ENCODE measurements at places on chromosomes 3 and 15. TPM values are rescaled to one million over a fixed set of nuclear protein-coding genes. Genes with fewer than 3 reads are reported as not detected.

GRCh38 chr3:148914936-148915690, 50.0 kb downstream of the CPA3 start:
- peak; percentile 20 for DNase-seq

Gene SLC2A2
- polyA plus RNA-seq = not detected

DNA sequence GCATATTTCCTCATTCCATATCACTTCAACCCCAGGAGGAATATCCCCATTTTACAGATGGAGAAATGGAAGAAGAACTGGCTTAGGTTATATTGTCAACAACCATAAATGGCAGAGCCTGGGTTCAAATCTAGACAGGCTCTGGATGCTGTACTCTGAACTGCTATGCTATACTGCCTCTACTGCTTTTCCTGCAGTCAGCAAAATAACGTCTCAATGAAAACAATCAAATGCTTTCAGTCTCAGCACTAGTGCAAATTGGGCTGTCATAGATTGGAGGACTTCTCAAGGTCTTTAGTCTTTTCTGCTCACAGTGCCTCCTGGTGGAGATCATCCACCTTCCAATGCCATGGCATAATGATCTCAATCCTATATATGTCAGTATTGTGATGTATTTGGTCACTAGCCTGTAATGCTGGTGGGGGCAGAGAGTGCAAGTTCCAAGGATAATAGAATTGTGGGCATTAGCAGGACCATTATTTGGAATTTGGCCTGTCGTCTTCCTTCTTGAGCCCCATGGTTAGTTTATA, 285.0 kb downstream of the CLSTN2 start:
- no peak for DNase-seq

Gene HACD3
- polyA plus RNA-seq = 1.1 TPM

Gene GOLGA8R
- 0.21 TPM for polyA plus RNA-seq

- no peak for DNase-seq
Measured at GRCh38 chr15:100461049-100461448, 67.7 kb downstream of the CERS3 start.

DNA sequence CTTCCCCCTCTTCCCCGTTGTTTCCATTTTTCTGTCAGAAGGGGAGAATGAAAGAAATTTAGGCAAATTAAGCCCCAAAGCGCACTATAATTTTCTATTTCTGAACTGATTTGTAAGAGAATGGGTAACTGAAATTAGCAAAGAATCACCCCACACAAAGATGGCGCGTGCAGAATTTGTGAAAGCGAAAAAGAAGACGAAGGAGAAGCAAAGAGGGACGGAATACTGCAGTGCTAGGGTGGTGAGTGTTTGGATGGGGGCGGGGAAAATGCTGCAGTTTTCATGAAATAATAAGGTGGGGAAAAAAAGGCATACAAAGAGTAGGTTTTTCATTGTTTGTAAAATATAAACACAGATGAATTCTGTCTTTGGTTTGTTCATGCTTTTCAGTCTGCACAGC, 4.6 kb upstream of the CTNNB1 start:
- no peak for DNase-seq

DNA sequence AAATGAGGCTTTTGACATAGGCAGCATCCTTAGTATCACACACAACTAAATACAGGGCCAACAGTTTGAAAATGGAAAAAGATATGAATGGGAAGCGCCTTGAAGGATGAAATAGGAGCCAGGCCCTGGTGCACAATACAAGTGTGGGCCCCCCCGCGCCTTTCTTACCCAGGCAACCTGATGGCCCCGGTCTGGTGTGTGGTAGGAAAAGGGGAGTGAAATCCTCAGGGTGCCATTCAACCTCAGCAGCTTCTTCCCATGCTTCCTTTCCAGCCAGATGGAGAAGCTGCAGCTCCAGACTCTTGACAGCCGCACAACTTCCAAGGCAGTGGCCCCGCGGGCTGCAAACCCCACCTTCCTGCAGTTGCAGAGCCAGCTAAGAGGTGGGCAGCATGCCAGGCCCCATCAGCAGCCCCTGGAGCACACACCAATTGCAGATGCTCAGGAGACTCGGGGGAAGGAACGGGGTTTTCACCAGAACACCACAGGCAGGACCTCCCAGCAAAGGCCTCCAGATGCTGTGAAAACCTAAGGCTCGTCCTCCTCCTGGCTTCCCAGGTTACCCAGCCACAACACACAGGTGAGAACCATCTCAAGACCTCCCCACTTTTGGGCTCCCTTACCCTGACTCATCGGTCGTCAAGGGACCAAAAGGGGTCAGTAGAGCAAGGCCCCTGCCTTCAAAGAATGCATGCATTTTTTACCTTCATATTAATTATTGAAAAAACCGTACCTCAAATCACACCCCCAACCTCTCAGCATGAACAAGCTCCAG, 101.6 kb downstream of the CPN2 start:
- no peak for DNase-seq

DNA sequence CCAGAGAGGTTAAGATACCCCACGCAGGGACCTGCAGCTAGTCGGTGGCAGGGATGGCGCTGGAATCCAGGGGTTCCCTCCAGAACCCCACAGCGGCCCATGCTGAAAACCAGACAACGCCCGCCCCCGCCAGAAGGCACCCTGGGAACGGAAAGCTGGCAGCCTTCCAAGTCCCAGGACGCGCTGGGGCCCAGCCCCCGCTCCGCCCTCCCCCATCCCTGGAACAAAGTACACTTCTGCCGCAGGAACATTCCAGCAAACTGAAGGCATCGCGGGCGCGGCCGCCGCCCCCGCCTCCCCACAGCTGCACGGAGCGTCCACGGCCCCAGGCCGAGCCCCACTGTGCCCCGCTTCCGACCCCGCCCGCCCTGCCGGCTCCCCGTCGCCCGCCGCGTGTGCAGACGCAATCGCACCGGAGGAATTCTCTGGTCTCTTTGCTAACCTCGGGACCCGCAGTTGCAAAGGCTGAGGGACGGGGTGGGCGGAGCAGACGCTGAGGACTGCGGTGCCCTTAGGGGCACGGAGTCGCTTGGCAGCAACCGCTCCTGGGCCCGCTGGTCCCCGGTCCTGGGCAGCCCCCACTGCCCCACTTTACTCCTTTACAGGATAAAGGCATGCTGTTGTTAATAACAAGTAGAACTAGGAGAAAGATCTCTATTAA, 44.8 kb upstream of the RNU6-1 start:
- peak; percentile 25 for DNase-seq

Gene CPLX3
- 0.09 TPM for polyA plus RNA-seq

- DNase-seq = no peak
Measured at GRCh38 chr15:67833710-67834511, 5.9 kb downstream of the RNU6-1 start.

Gene C2CD4A
- polyA plus RNA-seq = not detected

Gene NAA80
- 2.3 TPM for polyA plus RNA-seq

GRCh38 chr3:79606414-79606813, 161.4 kb downstream of the ROBO1 start:
- DNase-seq = no peak

Gene ISL2
- polyA plus RNA-seq = 0.40 TPM

- no peak for DNase-seq
Measured at GRCh38 chr15:65423976-65424679, 1.4 kb upstream of the IGDCC4 start.

DNA sequence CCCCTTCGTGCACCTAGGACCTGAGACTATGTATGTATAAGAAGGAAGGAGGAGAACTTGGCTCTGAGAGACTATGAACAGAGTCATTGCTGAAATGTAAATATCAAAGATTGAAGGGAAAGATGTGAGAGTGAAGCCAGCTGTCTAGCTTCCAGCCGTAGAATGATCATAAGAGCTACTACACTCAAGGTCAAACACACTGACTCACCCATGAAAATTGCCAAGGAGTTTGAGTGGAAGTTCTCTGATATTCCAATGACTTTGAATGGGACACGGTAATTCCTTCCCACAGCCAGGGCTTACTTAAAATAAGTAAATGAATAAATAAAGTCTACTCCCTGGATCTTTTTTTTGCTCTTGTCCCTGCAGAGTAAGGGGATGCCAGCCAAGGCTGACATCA, 398.9 kb upstream of the TPRG1 start:
- DNase-seq = no peak

- no peak for DNase-seq
Measured at GRCh38 chr15:95653361-95653805, 677.1 kb upstream of the NR2F2 start.

- no peak for DNase-seq
Measured at GRCh38 chr3:45524565-45524964, 70.0 kb upstream of the LIMD1 start.

DNA sequence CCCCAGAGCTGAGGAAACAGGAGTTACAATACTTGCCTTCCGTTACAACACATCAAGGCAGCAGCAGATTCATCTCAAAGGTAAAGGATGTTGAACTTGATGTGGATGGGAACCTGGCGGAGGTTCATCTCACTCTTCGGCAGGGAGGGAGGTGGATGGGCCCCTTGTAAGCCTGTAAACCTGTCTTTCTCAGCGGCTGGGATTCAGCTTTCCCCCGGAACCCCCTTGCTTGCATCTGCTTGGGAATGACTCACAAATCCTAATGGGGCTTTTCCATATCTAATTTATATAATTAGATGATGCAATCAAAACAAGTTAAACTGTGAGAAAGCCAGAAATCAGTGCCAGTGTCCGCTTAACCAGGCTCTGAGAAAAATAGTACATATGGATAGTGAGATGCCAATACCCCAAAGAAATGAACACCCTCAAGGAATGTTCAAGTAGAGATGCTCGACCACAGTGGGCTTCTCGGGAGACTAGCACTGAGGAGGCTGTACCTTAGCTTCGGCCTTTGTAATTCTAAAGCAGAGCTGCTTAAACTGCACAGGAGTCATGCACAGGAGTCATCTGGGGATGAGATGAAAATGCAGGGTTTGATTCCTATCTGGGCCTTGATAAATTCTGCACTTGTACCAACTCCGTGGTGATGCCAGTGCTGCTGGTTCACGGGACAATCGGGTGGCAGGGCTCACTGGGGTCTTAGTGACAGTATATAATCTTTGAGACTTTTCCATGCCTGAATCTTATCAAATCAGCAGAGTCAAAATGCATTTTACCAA, 2.2 kb upstream of the FAM240A start:
- no peak for DNase-seq

- no peak for DNase-seq
Measured at GRCh38 chr3:97880267-97880666, 58.5 kb downstream of the CRYBG3 start.

Gene NRROS
- polyA plus RNA-seq = 7.5 TPM

DNA sequence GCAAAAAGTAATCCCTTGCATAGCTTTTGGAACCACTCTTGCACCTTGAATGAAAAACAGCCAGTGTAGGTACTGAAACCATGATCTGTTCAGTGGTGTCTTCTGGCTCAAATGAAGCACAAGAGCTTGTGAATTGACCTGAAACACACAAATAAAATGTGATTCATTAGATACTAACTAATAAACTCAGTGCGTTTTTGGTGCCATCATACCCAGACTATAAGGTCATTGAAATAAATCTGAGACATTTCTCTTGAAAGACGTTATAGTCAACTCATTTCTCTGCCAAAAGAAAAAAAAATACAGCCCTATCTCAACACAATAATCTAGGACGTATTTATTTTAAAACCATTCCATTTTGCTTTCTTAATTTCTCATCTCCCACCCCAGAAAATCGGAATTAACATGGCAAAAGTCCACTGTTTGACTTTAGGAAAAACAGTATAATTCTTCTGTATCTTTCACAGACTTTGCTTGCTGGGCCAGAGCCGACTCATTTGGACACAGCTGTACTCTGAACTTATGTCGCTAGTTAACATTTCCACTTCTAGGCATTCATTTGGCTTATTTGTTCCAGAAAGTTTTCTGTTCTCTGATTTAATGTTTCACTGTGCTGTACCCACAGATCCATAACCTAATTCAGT, 284.9 kb upstream of the TBL1XR1 start:
- DNase-seq = no peak

DNA sequence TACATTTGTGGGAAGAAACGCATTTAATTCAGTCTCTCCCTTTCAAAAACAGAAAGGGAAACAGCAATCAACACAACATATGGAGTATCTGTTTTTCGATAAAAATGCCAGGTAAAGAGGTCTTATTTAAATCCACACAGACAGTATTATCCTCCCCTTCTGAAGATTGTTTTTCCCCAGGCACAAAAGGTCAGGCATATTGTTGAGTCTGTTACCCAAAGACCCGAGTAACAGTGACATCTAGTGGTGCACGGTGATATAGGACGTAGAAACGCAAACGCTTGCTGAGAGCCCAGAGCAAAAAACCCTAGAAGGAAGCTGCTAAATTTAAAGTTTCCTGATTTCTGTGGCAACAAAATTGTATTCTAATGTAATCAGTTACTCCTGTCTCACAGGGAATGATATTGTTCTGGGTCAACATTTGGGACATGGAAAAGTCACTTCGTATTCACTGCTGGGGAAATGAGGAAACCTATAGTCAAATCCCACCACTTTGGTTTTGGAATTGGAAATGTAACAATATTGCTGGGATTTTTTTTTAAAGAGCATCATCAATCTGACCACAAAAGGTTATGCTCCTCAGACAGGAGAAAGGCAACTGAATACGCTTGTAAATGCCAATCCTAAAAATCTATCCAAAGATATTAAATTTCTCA, 312.7 kb upstream of the CCDC54 start:
- peak; percentile 6 for DNase-seq

Gene TNFAIP8L3
- not detected for polyA plus RNA-seq
